Lung microvascular endothelial cell (primary cell): ENCODE measurements at places on chromosomes 16 and 17.
A peak's percentile ranks its signal among the peaks of the same experiment; 100 is the strongest.

GRCh38 chr17:67041941-67042899 is 2.1 kb upstream of the CACNG1 start:
- DNase-seq: no peak

DNA sequence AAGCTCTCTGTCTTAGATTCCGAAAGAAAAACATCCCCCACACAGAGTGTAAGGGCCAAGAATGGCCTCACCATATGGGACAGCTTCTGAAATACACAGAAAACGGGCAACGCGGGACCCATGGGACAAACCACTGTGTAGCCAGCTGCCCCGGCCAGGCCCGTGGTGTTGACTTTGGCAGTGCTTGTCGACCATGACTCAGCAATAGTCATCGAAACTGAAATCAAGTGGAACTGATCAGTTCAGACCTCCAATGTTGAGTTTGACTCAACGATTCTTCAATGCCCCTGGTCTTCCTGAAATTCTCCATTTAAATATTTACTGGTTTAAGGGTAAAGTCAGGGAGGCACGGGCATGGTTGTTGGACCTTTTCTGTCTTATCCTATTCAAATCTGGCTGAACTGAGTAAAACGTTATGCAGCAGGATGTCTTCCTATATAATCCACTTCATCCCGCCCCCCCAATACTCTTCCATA is 27.5 kb downstream of the ZFHX3 start:
- DNase-seq: peak; percentile 92

- peak; percentile 54 for DNase-seq
Measured at GRCh38 chr17:77317091-77317750, 176.5 kb downstream of the SEC14L1 start.

DNA sequence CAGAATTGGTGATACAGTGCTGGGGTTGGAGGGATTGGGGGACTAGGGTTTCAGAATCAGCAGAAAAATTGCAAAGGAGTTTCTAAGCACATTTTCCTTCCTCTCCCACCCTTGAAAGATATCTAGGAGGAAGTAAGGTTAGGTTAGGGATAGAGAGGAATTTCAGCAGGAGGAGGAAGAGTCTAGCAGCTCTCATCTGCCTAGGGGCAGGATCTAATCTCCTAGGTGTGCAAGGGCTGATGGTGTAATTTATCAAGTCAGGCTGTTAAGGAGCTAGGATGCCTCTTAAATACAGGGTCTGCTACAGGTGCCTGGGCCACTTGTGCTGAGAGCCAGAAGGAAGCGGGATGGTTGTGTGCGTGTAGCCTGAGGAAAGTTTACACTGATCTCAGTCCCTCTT is 1.8 kb upstream of the HNF1B start:
- DNase-seq: no peak

GRCh38 chr16:19295393-19295792 is 9.9 kb downstream of the CLEC19A start:
- no peak for DNase-seq

DNA sequence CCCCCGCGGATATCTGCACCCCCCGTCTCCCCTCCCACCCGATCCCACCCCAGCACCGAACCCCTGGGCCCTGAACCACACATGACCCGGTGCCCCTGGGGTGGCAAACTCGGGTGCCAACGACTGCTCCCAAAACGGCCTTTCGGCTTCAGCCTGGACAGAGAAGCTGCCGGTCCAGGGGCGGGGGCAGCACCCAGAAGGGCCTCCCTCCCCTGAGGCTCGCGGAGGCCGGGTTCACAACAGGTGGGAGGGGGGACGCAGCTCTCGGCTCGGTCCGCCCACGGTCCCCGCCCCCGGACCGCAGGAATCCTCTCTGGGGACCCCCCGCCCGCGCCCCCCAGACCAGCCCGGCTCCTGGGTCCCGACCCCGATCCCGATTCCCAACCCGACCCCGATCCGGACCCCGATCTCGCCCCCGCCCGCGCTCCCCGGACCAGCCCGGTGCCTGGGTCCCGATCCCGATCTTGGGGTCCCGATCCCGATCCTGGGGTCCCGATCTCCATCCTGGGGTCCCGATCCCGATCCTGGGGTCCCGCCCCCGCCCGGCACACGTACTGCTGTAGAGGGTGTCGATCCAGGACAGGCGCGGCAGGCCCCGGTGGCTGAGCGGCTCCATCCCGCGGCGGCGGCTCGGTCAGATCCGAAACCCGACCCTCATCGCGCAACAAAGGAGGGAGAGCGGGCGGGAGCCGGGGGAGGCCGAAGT is 516 bp downstream of the ABR start:
- DNase-seq: peak; percentile 41

GRCh38 chr17:66465701-66466100 is 163.3 kb downstream of the PRKCA start:
- no peak for DNase-seq

DNA sequence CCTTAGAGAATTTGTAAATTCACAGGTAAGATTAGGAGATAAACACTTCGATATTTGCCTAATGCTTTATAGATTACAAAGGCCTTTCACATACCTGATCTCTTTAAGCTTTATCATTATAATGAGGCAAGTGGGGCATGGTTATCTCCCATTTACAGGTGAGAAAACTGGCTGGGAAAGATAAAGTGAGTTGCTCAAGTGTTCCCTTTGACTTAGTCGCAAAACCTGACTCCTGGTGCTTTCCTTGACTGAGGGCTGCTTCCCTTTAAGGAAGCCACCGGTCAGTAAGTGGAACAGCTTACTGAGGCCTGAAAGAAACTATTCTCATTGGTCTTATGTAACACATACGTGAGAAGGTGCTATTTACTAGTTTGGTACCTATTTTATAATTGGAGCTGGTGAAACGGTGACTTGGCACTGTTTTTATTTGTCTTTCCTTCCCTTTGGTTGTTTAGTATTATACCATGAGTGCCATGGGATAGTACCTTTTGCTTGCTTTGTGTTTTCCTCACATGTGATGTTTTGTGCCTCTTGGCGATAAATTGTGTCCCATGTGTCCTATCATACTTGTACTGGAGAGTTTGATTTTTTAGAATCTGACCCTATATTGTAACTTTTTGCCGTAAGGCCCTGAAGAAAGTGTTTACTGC is 57.2 kb downstream of the NUP88 start:
- no peak for DNase-seq

DNA sequence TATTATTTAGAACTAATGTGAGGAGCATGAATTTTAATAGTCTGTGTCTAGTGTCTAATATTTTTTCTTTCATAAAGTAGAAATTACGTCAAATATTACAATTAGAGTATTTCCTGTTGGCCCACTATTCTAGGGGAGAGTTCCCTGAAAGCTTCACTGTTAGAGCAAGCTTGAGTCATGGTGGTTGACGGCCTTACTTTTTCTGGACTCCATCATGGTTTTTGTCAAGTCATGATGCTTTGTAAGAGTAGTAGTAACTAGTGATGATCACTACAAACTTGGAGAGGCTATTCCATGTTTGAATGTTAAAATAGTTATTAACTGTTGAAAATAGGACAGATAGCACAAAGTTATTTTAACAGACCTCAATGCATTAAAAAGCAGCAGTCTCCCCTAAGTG is 1.7 kb downstream of the PSMD11 start:
- peak; percentile 25 for DNase-seq

DNA sequence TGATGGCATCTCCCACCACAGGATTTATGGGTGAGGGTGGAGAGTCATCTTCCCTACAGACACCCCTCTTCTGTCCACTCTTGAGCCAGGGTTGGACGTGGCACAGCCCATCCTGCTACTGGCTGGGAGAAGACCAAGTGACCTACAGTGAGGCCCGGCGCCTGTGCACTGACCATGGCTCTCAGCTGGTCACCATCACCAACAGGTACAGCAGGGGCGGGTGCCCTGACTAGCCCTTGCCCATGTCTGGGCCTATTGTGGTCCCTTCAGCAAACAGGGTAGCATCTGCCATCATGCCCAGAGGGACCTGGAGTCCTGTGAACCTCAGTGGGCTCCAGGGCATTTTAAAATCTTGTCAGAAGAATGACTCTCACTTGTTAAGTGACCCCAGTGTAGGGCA is 48.2 kb downstream of the MRC2 start:
- DNase-seq: no peak

DNA sequence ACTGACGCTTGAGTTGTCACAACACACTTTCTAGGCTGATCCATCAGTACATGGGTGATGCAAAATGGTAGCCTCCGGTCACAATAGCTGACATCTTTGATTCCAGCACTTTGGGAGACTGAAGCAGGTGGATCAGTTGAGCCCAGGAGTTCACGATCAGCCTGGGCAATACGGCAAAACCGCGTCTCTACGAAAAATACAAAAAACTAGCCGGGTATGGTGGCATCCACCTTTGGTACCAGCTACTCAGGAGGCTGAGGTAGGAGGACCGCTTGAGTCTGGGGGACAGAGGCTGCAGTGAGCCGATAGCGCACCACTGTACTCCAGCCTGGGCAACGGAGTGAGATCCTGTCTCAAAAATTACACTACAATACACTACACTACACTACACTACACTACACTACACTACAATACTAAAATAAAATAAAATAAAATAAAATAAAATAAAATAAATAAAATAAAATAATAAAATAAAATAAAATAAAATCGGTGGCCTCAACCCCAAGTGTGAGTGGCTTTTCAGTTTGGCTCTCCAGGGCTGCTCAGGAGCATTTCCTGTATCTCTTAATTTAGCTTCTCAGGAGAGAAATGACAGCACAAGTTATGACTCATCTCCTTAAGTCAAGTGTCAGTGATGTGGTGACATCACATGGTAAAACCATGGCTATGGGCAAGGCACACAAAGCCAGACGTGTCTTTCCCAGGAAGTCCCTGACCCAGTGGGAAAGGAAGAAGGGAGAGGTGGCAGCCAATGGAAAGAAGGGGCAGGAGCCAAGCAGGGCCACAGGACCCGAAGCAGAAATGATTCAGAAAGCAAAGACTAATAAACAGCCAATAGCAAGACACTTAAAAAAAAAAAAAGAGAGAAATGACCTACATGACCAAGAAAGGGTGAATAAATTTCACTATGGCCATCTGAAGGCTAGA is 75.3 kb upstream of the TBC1D3K start:
- DNase-seq: peak; percentile 87

- DNase-seq: no peak
Measured at GRCh38 chr17:34414339-34414738, 51.3 kb upstream of the CCL1 start.

GRCh38 chr16:57732037-57732436 is 3.5 kb upstream of the KATNB1 start:
- no peak for DNase-seq

DNA sequence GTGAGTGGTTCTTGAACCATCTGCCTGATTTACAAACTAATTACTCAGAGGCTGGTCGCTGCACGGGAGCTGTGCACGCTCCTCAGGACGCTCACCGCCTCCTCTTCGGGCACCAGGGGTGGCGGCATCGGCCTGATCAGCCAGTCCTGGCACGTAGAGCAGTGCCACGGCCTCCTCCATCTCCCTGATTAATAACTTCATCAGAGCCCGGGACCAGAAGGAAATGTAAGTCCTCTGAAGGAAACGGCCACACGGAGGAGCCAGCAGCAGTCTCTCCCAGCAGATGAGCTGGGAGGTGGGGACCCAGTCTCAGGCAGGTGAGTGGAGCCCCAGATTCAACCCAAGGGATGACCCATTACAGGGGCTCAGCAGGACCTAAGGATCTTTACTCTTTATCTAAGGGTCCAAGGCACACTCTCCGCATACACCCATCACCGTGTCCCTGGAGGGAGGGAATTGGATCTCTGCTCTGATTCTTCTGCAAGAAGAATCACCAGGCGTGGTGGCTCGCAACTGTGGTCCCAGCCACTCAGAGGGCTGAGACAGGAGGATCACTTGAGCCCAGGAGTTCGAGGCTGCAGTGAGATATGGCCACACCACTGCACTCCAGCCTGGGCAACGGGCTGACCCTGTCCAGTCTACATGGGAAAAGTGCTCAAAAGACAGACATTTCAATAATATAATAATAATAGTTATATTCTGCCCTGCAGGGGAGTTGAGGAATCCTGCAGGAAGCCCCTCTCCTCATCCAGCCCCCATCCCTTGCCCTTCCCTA is 366.5 kb downstream of the SEC14L1 start:
- DNase-seq: peak; percentile 19

GRCh38 chr17:40557531-40558299 is 7.6 kb downstream of the CCR7 start:
- no peak for DNase-seq

DNA sequence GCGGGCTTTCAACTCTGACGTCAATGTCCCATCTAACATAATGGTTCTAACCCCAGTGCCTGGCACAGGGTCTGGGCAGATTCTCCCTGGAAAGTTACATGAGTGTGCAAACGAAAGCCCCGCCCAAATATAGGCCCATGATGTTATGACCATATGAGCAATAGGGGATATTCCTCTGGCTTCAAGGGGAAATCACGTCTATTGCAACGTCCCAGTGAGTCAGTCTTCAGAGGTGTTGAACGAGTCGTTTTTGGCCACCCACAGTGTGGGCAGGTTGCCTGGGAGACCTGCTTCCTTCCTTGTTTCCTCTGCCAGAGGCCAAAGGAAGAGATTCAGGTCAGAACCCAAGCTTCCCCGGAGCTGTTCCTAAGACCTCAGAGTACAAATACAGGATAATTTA is 30.3 kb downstream of the PIK3R5 start:
- DNase-seq: no peak

DNA sequence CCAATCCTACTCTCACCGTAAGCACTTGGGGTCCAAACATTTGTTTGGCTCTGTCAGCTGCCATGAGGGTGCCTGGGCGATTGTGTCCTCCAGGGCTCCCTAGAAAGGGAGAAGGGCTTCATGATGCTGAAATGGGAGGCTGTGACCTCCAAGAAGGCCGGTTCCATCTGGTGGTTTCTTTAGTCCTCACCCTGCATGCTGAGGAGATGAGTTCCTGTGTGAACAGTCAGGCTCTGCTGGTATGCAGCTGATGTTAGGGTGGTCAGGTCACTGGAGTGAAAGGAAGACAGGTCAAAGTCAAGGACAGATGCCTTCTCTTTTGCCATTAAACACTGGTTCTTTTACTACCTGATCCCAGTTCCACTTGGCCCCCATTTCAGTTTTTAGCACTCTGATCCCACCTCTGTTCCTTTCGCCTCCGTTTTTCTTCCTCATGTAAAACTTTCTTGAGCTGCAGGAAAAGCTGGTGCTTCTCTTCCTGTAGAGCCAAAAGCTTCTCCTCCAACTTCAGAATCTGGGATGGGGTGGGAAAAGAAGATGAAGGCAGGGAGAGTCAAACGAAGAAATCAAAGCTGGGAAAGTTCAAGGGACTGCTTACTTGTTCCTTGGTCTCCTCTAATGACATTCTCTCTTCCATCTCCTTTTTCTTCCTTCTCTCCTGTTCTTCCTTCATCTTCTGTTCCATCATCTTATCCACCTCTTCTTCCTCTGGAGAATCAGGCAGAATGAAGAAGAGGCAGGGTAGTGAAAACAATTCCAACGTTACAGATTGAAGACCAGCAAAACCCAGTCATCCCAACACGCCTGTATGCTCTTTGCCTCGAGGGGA is 1.1 kb downstream of the GPS2 start:
- DNase-seq: no peak

GRCh38 chr16:15752717-15753488 is 102.9 kb downstream of the NDE1 start:
- no peak for DNase-seq
